Upper lobe of left lung (tissue), 6 donors: ENCODE measurements at places on chromosomes 1 and 21. TPM values are rescaled to one million over a fixed set of nuclear protein-coding genes. Genes with fewer than 3 reads are reported as not detected.

DNA sequence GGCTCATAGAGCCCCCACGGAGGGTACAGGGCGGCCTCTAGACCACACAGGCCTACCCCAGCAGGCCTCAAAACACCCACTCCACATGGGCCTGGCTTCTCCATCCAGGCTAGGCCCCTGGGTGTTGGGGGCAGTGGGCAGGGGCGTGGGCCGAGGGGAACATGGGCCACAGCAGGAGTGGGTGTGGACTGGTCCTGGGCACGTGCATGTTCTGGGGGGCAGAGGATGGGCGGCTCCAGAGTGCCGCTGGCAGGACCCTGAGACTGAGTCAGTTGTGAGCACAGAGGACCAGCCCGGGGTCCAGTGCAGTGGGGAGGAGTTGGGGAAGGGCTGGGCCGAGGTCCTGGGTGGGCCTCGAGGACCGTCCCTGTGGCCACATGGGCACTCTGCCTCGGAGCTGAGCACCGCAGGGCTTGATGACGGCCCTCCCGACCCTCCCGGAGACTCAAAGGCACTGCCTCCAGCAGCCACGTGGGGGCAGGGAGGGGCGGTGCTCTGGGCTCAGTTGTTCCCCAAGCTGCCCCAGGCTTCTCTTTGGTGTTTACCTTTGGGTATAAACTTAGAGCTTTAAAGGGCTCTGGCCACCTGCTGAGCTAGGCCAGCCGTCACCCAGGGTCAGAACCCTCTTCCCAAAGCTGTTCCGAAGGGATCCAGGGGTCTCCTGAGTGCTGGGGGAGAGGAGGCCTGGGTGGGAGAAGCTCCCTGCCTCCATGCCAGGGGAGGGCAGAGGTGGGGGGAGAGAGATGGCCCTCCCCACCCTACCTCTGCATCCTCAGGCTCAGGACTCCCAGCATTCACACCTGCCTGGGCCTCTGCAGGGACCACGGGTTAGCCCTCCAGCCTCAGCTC is 79.9 kb downstream of the MORN1 start:
- peak; percentile 61 for DNase-seq

GRCh38 chr1:90717665-90718410 is 736 bp upstream of the BARHL2 start:
- no peak for DNase-seq

DNA sequence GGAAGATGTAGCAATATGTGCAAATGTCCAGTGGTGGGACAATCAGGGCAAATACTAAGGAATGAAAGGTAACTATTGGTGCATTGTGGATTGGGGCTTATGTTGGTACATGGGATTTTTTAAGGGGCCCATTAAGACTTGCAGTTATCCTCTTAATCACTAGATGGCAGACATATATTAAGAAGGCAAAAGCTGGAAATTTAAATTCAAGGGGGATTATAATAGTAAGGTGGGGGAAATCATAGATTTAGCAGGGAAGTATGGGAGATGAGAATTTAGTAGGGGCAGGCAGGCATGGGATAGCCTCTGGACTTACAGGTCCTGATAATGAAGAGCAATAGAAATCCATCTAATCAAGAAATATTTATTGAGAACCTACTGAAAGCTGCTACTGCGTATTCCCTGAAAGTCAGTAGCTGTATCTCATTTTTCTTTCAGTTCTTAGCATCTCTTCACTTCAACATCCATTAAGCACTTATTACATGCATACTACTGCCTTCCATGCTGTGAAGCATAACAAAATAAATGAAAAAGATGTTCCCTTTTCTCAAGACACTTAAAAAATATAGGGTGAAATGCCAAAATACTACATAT is 251.8 kb downstream of the CRB1 start:
- no peak for DNase-seq

OR2L5 gene
- not detected for total RNA-seq

TDRD5 gene
- not detected for total RNA-seq

CCDC27 gene
- not detected for total RNA-seq

OR2G3 gene
- not detected for total RNA-seq
